ENCODE measurements at places on chromosomes 1 and 21. TPM values are rescaled to one million over a fixed set of nuclear protein-coding genes. Genes with fewer than 3 reads are reported as not detected.

DNA sequence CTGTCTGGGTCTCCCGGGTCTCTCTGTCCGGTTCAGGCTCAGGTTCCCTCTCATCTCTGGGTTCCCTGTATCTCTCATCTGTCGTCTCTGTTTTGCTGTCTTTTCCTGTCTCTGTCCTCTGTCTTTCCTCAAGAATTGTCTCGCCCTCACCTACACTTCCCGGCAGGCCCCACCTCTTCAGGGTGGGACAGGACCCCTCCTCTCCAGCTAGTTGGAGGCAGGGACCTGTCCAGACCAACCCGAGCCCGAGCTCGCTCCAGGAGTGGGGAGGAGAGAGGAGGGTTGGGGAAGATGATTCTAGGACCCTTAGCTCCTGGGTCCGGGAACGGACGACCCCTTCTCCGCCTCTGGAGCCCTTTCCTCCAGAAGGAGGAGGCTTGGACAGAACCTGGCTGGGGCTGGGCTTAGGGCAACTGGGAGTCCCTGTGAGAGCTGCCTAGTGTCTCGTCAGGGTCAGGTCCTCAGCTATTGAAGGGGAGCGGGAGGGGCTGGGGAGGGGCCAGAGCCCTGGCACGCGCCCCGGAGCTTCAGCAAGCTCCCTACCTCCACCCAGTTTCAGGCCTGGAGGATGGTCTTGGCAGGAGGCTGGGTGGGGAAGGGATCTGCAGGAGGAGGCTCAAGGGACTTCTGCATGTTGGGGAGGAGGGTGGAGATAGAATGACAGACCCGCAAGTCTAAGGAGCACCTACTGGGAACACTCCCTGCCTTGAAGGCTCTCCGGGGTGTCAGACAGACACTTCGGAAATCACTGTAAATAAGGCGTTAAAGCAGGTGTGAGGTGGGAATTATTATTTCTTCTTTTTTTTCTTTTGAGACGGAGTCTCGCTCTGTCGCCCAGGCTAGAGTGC, 26.3 kb upstream of the EPB41 start:
- no peak for DNase-seq

GRCh38 chr1:45508295-45509151, 8.4 kb downstream of the MMACHC start:
- DNase-seq = no peak

DNA sequence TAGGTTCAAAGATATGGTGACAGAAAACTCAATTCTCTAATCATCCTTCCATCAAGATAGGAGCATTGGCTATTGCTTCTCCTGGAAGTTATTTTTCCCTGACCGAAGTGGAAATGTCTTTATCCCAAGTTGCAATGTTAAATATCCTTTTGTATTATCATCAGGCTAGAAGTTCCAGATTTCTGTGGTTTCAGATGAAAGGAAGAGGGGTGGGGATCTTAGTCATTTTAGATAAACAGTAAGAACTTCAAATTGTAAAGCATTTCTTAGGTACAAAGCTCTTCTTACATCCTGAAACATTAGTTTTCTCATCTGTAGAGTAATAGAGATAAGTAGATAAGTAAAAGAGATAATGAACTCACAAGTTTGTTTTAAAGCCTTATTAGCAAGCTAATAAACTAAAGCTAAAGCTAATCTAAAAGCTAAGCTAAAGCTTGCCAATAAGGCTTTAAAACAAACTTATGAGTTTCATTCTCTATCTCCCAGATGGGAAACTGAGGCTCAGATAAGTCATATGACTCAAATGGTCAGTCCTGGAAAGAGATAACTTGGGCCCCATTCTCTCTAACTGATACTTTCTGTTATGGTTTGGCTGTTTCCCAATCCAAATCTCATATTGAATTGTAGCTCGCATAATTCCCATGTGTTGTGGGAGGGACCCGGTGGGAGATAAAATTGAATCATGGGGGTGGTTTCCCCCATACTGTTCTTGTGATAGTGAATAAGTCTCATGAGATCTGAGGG, 99.2 kb upstream of the KCNK2 start:
- no peak for DNase-seq

DNA sequence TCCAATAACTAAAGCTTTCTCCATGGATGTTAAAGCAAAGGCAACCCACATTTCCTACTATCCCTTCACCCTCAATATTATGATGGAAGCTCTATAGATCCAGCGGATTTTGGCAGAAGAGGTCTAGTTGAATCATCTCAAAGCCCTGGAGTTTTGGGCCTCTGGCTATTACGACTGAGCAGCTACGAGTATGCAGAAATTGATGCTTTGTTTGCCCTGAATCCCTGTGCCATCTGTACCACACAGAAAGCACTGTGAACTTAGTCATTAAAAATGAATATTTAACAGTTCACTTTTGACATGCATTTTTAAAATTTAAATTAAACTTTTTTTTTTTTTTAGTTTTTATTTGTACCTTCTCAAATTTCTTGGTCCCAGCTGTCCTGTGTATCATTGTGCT, 705.4 kb upstream of the PTBP2 start:
- DNase-seq = no peak

DNA sequence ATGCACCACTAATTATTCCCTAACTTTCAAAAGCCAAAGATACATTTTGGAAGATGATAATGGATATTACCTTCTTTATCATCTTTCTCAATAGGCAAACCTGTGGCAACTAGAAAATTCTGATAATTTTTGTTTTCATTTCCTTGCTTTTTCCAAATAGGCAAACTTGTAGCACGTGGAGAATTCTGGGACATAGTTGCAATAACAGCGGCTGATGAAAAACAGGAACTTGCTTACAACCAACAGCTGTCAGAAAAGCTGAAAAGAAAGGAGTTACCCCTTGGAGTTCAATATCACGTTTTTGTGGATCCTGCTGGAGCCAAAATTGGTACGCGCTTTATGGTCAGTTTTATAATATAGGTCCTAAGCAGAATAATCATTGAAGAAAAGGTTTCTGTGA, 1.5 kb downstream of the FPGT start:
- no peak for DNase-seq

GRCh38 chr1:193176113-193176512, 10.3 kb downstream of the B3GALT2 start:
- no peak for DNase-seq

- no peak for DNase-seq
Measured at GRCh38 chr1:31027693-31028526, 37.6 kb downstream of the PUM1 start.

- no peak for DNase-seq
Measured at GRCh38 chr1:29299446-29299845, 63.1 kb downstream of the PTPRU start.

- no peak for DNase-seq
Measured at GRCh38 chr1:230621324-230622030, 20.8 kb upstream of the COG2 start.

The SLC16A1 gene
- 34.2 TPM for polyA plus RNA-seq

The NHLH2 gene
- polyA plus RNA-seq = not detected

The RIMS3 gene
- 2.9 TPM for polyA plus RNA-seq

The HLX gene
- polyA plus RNA-seq = 21.4 TPM

The GBP7 gene
- not detected for polyA plus RNA-seq

The PLPPR4 gene
- 0.61 TPM for polyA plus RNA-seq

The SPRR2G gene
- polyA plus RNA-seq = not detected

The EXTL1 gene
- polyA plus RNA-seq = 0.58 TPM

The BATF3 gene
- polyA plus RNA-seq = 0.76 TPM

The POLR3C gene
- polyA plus RNA-seq = 40.9 TPM
